ENCODE measurements at places on chromosomes 4 and X. TPM values are rescaled to one million over a fixed set of nuclear protein-coding genes. Genes with fewer than 3 reads are reported as not detected.
A peak's percentile ranks its signal among the peaks of the same experiment; 100 is the strongest.

ZFX gene
- total RNA-seq: 41.5 TPM

HERC3 gene
- total RNA-seq: 50.0 TPM

FGD1 gene
- total RNA-seq: 3.7 TPM

- peak; percentile 82 for DNase-seq
- no peaks in the 10 kb centered on the region for H3K27me3 ChIP-seq
- no peak overlapping the region for H3K4me3 ChIP-seq
These were observed 152.2 kb downstream of the NHS start for GRCh38 chrX:17527135-17527701.

DNA sequence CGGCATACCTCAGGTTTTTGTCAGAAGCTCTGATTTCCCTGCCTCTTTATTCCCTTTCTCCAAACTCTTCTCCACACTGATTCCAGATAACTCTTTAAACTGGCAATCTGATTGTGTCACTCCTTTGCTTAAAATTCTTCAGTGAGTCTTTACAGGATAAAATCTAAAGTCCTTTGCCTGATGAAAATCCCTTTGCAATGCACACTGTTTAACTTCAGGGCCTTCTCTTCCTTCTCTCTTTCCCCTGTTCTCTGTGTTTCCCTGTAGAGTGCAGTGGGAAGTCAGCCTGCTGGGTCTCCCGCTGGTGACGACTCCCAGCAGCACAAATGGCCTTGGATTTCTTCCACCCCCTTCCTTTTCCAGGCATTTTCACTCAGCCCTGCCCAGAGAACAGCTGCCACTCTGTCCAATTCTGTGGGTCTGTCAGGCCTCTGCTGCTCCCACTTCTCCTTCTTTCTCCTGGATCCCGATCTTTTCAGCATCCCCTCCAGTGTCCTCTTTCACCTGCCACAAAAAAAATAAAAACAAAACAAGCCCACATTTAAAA, 189.9 kb upstream of the NWD2 start:
- no peak overlapping the region for H3K4me3 ChIP-seq
- DNase-seq: no peak
- no peaks in the 10 kb centered on the region for H3K36me3 ChIP-seq
- no peaks in the 10 kb centered on the region for H3K27me3 ChIP-seq
- no peaks in the 10 kb centered on the region for H3K4me1 ChIP-seq

DNA sequence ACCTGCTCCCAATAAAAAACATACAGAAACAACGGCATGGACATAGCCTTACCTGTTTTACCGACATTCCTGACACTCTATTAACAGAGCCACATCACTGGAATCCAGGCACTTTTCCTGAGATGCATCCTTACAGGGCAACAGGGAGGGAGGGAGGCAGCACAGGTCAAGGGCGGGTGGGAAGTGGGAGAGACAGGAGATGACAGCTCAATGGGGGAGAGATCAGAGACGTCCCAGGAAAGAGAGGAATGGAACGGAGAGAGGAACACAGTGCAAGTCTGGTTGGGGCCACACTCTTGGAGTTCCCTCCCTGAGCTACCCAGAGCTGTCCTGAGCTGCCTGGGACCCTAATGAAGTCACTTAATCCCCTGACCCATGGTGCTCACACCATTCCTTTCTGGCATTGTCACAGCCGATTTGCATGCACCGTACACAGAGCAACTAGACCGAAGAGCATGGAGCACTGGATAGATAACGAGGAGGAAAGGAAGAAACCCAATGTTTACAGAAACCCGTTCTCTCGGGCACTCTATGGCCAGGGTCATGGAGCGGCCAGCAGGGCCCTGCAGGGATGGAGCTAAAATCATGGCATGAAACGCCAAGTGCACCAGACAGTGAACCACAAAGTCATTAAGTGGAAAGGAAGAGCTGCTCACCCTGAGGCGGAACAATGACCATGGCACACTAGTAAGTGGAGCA, 93.1 kb downstream of the NSUN7 start:
- no peak overlapping the region for H3K4me3 ChIP-seq
- no peaks in the 10 kb centered on the region for H3K4me1 ChIP-seq
- no peak for DNase-seq

GRCh38 chr4:117949621-117950020, 84.7 kb upstream of the NDST3 start:
- no peaks in the 10 kb centered on the region for H3K36me3 ChIP-seq
- DNase-seq: no peak
- no peak overlapping the region for H3K27ac ChIP-seq
- no peaks in the 10 kb centered on the region for H3K4me1 ChIP-seq
- H3K4me3 ChIP-seq: no peak overlapping the region
- H3K27me3 ChIP-seq: no peaks in the 10 kb centered on the region

DNA sequence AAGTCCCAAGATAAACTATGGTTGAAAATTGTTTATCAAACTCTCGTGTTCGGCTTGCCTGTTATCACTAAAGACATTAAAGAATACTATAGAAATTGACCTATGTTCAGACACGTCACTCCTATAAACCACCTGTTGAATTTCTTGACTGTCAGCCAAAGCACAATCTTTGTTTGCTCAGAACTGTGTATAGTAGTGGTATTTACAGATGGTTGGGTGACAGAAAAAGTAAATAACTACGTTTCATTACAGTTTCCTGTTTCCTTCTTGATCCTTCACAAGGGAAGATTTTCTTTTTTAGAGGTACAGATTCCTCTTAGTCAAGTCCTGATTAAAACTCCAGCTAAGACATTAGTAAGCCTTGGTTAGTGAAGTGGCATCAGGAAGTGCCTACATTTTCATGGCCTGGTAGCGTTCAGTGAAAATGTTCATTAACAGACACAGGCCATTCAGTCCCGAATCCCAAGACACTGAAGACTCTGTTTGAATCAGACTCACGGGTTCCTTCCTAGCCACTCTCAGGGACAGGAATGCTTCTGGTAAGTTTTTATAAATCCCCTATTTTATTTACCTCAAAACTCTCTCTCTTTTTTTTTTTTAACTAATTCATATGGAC, at the start of gene SMIM31:
SMIM31 (plus strand) TSS at position 259 of the 616 bp plus-strand sequence. CDS start 16,313 bp downstream, outside the sequence.
- H3K27me3 ChIP-seq: no peaks in the 10 kb centered on the region
- no peak for DNase-seq
- no peaks in the 10 kb centered on the region for H3K4me1 ChIP-seq
- H3K4me3 ChIP-seq: no peak within 1 kb of the TSS
- H3K36me3 ChIP-seq: no peaks in the 10 kb centered on the region
- H3K27ac ChIP-seq: no peak within 1 kb of the TSS

- H3K4me3 ChIP-seq: no peak overlapping the region
- no peaks in the 10 kb centered on the region for H3K36me3 ChIP-seq
- no peak for DNase-seq
- no peaks in the 10 kb centered on the region for H3K4me1 ChIP-seq
These were observed 102.5 kb downstream of the CPEB2 start for GRCh38 chr4:15104825-15105224.

- no peaks in the 10 kb centered on the region for H3K36me3 ChIP-seq
- H3K4me3 ChIP-seq: no peak overlapping the region
- H3K4me1 ChIP-seq: peaks cover 14% of the 10 kb centered on the region
- no peak for DNase-seq
- no peak overlapping the region for H3K27ac ChIP-seq
These were observed 168.1 kb upstream of the SLC7A11 start for GRCh38 chr4:138410266-138410665.

DNA sequence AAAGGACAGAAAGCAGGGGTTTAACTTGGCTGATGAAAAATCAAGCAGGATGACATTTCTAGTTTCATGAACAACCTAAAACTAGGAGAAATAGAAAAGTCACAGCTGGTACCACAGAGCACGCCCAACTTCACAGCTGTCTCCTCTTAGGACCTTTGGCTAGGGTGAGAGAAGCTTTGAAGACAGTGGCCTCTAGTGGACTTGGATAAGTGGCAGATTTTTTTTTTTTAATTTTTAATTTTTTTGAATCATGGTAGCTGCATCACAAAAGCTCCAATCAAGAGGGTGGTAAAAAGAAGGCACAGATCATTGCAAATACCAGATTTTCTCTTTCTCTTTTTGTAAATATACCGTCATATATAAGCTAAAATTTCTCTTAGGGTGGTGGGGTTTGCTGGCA, 20.2 kb upstream of the MAP3K15 start:
- no peaks in the 10 kb centered on the region for H3K4me1 ChIP-seq
- no peak overlapping the region for H3K4me3 ChIP-seq
- H3K27me3 ChIP-seq: no peaks in the 10 kb centered on the region
- H3K27ac ChIP-seq: no peak overlapping the region

All from upper lobe of right lung (tissue), 1 donor.